HT-29 (cell line): ENCODE measurements at places on chromosomes 1 and 21.
A peak's percentile ranks its signal among the peaks of the same experiment; 100 is the strongest.

DNA sequence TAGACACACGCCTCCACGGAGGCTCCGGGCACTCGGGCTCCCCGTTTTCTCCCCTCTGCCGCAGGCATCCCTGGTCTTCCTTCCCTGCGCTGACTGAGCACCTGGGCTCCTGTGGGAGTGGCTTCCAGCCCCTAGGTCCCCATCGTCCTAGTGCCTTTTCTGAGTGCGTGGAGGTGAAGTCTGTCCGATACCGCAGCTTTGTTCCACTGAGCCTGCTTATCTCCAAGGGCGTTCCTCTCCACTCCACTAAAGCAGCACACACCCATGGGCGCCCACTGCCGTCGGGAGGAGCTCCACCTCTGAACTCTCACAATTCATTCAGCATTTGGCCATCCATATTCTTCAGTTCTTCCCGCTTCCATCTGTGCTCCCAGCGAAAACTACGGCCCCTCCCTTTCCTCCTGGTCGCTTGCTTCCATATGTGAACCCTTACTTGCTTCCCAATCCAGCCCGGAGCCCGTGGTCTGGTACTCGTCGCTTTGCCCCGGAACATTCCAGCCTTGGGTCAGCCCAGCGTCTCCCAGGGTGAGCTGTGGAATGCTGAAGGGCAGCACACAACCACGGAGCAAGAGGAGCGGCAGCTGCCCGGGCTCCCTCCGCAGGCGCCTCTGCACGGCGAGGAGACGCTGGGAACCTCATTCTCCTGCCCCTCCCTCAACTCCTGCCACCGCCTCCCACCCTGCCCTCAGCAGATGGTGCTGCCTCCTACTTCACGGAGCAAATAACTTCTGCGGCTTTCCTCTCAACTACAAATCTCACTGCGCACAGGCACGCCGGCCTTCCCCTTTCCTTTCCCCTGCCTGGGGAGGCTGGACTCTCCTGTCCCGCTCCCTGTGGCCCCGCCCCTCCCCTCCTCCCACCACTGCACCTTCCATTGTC, 27.5 kb downstream of the ATP8B2 start:
- DNase-seq, result peak; percentile 27

GRCh38 chr1:57162607-57163261, 196.9 kb upstream of the C8B start:
- DNase-seq, result no peak

DNA sequence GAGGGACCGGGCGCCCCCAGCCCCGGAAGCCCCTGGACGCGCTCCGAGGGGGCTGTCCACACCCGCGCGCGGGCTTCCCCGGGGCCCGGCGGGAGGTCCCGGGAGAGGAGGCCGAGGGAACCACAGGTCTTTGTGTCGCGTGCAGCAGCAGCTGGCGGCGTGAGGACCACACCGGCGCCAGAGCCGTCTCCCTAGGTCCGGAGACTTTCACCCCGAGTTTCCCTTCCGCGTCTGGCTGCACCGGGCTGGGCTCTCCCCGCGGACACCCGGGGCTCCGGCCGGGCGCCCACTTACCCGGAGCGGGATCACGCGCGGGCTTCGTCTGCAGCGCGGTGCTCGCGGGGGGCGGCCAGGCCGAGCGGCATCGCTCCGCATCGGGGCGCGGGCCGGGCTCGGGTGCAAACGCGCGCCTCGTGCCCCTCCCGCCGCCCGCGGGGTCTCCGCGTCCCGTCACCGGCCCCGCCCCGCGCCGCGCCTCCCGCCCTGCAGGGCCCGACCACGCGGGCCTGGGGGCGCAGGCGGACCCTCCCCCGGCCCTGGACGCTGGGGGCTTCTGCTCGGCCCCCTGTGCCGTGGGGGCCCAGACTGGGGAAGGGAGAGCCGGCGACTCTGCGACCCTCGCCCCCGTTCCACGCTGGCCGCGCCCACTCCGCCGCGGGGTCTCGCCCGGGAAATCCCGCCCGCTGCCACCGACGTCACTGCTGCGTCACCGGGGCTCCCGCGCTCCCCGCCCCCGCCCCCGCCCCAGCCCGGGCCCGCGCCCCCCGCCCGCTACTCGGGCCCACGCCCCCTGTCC, at the start of gene GNG4:
Gene GNG4 (minus strand): TSS at position 417 of the 796 bp plus-strand sequence. CDS start 65,946 bp downstream, outside the sequence.
- DNase-seq, result no peak

DNA sequence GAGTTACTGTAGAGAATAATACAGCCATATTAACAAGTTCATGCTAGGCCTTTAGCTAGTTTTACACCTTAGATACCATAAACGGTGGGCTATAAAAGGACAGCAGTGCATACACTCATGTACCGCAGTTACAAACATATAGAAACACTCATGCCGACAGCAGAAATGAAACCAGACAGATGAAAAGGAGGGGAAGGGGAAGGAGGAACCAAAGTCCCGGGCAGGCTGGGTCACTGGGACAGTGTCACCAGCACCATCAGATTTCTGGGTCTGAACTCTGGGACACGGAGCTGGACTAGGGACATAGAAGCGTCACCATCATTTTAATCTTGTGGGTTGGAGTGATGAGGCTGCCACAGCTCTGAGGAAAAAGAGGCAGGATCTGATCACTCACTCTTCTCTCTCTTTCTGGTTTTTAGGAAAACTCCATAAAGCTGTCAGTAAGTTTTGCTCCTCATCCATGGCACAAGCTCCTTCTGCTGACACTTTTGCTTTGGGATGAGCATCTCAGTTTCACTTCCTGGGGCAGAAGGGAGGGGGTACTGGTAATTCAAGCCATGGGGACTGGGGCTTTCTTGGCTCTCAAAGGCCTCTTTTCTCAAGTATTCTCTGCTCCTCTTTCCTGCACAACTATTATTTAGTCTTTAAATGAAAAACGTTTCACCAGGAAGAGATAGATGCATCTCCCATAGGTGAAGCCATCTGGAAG, 7.8 kb upstream of the ZNF691 start:
- DNase-seq, result no peak

DNA sequence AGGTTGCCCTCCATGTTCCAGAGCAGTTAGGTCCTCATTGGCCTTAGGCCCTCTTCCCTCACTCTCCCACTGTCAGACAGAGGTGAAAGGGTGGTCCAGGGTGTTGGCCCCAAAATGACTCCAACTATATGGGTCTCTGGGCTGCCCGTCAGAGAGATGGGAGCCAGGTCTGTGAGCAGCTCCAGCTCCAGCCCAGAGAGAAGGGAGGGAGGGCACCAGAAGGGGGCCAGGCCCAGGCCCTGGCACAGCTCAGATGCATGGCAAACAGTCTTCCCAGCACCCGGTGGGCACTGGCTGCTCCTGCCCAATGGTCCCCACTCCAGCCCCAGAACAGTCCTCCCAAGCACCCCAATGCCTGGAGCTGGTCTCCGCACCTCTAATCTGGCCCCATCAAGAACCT, 2.2 kb downstream of the BCAN start:
- no peak for DNase-seq

- peak; percentile 44 for DNase-seq
Measured at GRCh38 chr21:18369115-18369514, 34.5 kb downstream of the TMPRSS15 start.

DNA sequence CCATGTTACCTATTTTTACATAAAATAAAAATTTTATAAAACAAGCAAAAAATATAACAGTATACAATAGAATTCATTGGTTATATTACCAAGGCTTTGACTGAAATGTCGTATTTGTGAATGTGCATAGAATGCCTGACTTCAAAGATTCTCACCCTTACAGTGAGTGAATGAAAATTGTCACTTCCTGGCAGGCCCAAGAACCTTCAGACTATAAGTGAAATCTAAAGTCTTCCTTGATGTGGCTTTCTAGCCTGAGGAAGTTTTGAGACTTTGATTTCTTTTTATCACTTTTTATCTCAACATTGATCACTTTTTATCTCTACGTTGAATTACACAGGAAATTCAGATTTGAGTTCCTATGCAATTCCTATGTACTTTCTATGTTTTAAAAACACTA, 104.7 kb upstream of the KIAA0040 start:
- DNase-seq, result no peak

DNA sequence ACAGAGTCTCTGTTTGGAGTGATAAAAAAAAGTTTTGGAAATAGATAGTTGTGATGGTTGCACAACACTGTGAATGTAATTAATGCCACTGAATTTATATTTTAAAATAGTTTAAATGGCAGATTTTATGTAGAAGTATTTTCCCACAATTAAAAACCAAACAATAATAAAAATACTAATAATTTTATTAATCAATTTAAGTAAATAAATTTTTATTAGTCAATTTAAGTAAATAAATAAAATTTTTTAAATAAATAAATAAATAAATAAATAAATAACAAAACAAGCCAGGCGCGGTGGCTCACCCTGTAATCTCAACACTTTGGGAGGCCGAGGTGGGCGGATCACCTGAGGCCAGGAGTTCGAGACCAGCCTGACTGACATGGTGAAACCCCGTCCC, 4.9 kb upstream of the KDF1 start:
- DNase-seq, result no peak

DNA sequence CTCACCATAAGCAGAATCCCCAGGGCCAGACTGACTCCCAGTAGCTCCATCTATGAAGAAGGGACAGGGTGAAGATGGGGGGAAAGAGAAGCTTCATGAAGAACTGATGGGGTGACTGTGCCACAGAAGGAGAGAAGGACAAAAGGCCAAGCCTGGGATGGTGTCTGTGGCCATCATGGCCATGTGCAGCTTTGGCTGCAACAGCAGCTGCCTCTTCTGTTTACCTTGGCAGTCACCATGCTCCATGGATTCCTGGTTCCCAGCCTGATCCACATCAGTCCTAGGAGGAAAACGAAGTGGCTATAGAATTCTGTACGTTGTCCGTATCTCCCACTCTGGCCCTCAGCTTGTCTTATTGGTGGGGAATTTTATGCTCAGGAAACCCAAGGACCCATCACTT, 12.0 kb downstream of the SEMA6C start:
- DNase-seq, result no peak

DNA sequence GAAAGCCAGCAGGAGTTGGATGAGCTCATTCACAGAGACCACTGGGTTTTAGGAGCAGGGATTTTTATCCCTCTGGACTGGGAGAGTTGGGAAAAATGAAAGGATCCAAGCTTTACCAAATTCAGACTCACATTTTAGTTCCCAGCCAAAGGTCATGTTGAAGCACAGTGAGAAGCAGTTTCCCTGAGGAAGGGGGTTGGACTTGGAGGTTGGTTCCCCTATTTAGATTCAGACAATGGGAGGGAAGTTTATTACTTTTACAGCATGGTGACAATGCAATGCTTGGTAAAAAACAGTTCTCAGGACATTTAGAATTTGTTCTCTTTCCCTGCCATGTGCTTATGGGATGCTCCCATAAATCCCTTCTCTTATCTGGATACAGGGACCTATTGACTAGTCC, 57.3 kb upstream of the ZNF648 start:
- DNase-seq, result no peak

GRCh38 chr1:44584167-44584566, 90.1 kb downstream of the TMEM53 start:
- DNase-seq, result no peak

DNA sequence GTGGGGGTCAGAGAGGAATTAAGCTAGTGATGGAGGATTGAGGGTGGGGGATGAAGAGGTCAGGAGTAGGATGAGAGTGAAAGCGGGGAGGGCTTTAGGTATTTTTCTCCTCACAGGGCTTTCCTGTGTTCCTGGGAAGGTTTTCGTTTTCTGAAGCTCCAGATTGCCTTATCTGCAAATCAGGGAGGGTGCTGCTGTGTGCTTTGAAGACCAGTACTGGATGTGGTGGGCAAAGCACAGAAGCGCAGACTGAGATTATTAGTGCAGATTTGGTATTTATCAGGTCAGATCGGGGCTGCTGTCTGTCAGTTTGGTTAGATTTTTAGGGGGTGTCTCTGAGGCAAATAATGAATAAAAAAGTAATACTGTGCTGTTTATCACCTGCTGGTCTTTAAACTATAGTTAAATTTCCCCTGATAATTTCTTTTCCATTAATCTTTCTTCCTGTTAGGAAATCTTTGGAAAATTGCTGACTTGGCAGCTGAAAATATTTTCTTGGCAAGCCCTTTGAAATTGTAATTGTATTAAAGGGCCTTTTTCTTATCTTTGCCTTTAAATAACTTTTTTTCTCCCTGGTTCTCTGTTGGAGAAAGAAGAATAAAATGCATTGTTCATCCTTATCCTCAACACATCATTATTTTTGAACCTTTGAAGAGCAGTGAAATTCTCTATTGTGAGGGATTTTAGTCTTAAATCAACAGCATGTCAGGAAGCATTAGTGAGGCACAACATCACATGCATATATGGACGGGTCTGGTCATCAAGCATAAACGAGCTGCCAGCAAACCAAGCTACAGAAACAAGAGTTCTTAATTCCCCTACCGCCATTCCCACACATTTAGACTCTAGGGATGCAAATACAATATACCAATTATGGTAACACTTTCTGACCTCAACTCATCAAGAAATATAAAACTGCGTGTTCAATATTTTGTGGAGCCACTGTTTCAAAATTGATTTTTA, 139.6 kb downstream of the S1PR1 start:
- DNase-seq, result no peak

GRCh38 chr1:179231923-179232322, 2.4 kb upstream of the ABL2 start:
- no peak for DNase-seq

- no peak for DNase-seq
Measured at GRCh38 chr1:18632783-18633421, 2.3 kb downstream of the PAX7 start.

GRCh38 chr1:116424438-116424837, 51.4 kb downstream of the ATP1A1 start:
- no peak for DNase-seq

DNA sequence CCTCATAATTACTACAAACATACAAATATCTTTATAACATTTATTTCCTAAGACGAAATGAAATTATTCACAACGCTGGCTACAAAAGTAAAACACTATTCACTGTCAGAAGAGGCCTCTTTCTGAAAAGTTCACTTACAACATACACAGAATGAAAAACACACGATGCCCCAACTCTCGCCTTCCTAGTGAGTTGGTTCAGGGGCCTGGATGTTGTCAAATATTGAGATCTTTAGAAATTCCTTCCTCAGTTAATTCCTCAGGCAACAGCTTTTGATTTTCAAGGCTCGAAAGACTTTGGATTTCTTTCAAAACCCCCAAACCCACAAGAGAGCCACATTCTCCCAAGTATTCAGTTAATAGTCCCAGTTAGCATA, 14.2 kb upstream of the KCNE1 start:
- no peak for DNase-seq

DNA sequence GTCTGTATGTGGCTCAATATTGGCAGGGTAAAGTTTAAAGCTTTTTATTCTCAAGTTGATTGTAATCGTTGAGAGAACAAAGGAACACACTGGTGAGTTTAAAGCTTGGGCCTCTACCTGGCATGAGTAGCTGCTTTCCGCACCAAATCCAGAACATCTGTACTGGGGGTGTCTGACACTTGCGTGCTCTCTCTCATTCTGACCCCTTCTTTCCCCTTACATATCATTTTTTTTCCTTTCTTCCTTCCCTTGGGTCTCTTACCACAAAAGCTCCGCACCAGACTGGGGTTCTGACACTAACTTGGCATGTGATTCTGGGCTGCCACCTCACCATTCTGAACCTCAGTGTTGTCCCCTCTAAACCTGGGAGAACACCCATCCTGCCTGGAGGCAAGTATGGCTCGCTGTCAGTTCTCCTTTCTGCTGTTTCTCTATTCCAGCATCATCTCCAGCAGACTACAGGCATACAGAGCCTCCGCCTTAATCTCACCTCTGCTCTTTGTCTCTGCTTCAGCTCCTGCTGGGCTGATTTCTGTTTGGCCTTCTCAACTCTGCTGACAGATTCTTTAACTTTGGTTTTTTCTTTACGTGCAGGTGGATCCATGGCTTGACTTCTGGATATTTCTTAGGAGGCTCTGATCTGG, 859 bp upstream of the ERMAP start:
- DNase-seq, result no peak

- no peak for DNase-seq
Measured at GRCh38 chr1:45769261-45769932, 18.9 kb upstream of the IPP start.
